ENCODE measurements at places on chromosomes 2 and 18.
A peak's percentile ranks its signal among the peaks of the same experiment; 100 is the strongest.

- DNase-seq = no peak
Observed at GRCh38 chr2:15363142-15363541, 198.0 kb downstream of the NBAS start.

GRCh38 chr2:11687736-11688135 is 17.7 kb upstream of the NTSR2 start:
- no peak for DNase-seq

GRCh38 chr2:8568543-8569302 is 113.1 kb upstream of the ID2 start:
- no peak for DNase-seq

- no peak for DNase-seq
Observed at GRCh38 chr2:208047840-208048239, 22.5 kb upstream of the PLEKHM3 start.

- peak; percentile 10 for DNase-seq
Observed at GRCh38 chr2:207833251-207833751, 63.6 kb upstream of the FZD5 start.

- DNase-seq = no peak
Observed at GRCh38 chr2:196504788-196505187, 134.7 kb upstream of the CCDC150 start.

- DNase-seq = no peak
Observed at GRCh38 chr2:86074811-86075210, 30.9 kb downstream of the POLR1A start.

DNA sequence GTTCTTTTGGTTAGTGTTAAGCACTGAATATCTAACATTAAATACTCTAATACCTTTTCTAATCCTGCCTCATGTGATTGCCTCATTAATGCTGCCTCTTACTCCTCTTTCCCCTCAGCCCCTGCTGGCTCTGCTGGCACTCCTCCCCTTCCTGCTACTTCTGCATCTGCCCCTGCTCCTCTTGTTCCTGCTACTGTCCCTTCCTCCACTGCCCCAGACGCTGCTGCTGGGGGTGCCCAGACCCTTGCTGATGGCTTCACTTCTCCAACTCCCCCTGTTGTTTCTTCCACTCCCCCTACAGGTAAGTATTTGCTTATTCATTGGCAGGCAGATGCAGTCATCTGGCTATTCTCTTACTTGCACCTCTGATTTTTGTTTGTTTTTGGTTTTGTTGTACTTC is 68.5 kb downstream of the ABI2 start:
- DNase-seq = no peak

- DNase-seq = no peak
Observed at GRCh38 chr2:5022061-5022460, 670.1 kb upstream of the SOX11 start.

- no peak for DNase-seq
Observed at GRCh38 chr18:12038082-12038638, 55.5 kb upstream of the ANKRD62 start.

- no peak for DNase-seq
Observed at GRCh38 chr2:96116424-96116878, at the start of gene ADRA2B. Gene ADRA2B (minus strand): TSS chr2:96116571. CDS start chr2:96116149, 422 bp downstream.

GRCh38 chr2:10982931-10983701 is 71.4 kb downstream of the KCNF1 start:
- no peak for DNase-seq

DNA sequence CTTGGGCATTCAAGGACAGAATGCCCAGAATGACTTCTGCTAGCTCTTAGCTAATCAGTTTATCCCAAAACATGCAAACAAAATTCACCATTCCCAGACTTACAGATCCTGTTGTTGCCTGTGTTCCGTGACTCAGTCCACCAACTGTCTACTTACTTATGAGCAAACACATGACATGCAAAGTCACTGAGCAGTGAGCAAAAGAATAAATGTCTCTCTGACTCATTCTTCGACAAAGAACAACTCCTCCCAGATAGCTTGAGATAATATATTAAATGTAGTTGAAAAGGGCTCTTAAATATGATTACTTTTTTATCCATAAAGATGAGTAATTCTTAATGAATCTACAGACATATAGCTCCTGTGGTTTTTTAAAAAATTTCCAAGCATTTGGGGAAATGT is 9.0 kb upstream of the CREG2 start:
- DNase-seq = no peak

GRCh38 chr2:218569038-218569431 is 396 bp downstream of the CNOT9 start:
- DNase-seq = peak; percentile 53

GRCh38 chr18:23422751-23423418 is 30.2 kb upstream of the RIOK3 start:
- peak; percentile 99 for DNase-seq
